Aorta (tissue), 5 donors: ENCODE measurements at places on chromosomes 12 and 14. TPM values are rescaled to one million over a fixed set of nuclear protein-coding genes. Genes with fewer than 3 reads are reported as not detected.

GRCh38 chr14:99125113-99125512 lies 146.9 kb downstream of the BCL11B start:
- DNase-seq, result peak; percentile 17

DNA sequence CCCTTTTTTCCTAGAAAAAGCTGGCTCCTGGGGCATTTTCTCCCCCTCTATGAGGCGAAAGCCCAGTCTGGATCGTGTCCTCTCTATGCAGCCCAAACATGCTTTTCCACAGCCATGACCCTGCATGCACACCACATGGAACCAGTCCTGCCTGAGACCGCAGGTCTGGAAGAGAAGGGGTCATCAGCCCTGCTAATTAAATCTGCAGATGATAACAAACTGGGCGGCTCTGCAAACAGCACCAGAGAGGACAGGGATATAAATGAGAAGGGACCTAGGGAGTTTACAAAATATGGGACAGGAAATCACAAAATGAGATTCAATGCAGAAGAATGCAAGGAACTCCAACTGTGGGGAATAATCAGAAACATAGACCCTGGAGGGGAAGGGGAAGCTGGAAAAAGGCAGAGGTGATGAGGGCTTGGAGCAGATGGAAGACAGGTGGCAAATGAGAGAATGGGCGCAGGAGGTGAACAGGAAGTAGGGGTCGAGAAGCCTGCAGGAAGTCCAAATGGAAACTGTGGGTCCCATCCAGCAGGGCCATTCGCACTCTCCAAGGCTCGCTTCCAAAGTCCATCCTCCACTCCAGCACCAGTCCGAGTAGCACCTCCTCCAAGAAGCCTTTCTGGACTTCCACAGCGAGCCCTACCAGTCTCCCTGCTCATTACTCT lies 76.3 kb downstream of the ANO2 start:
- no peak for DNase-seq

DNA sequence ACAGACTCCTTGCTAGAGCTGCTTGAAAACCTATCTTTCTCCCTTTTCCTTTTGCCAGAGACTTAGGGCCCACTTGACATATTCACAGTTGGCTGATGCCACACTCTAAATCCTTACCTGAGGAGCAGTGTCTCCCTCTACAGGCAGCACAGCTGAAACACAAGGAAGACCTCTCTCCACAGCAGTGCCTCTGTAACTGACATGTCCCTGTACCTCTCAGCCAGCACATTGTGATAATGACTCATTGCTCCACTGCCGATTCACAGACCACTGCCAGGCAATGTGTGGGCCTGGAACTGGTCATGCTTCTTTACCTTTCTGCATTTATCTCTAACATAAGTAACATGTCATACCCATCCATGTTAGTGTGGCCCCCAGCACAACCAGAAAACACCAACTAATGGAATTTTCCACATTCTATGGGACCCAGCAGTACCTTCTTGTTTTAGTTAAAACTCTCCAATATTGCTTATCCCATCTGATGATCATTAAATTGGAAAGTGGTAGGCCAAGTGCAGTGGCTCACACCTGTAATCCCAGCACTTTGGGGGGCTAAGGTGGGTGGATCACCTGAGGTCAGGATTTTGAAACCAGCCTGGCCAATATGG lies 56.5 kb downstream of the GTF2A1 start:
- peak; percentile 64 for DNase-seq

- DNase-seq, result peak; percentile 74
These were observed 26.3 kb downstream of the HIP1R start for GRCh38 chr12:122861587-122861970.

DNA sequence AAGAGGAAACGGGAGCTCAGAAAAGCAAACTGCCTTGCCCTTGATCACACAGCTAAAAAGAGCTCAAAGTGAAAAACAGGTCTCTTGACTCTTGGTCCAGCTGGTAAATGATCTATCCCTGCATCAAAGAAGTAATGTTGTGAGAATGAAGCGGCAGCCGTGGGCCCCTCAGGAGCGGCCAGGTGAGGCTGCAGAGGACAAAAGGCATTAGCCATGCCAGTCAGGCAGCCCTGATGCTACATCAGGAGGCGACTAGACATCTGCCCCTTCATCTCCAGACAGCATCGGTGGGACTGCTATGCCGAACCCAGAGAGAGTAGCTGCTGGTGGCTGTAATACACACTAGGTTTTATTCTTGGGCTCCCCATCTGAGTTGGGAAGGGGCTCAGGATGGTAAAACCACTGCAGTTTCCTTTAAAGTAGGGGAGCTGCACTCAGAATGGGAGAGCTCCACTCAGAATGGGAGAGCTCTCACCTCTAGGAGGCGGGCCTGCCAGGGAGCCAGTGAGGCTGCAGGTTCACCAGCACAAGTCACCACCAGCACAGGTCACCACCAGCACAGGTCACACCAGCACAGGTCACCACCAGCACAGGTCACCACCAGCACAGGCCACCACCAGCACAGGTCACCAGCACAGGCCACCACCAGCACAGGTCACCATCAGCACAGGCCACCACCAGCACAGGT lies 120.1 kb downstream of the TSPAN9 start:
- DNase-seq, result no peak

RPL6 gene
- total RNA-seq, result 802 TPM

DNA sequence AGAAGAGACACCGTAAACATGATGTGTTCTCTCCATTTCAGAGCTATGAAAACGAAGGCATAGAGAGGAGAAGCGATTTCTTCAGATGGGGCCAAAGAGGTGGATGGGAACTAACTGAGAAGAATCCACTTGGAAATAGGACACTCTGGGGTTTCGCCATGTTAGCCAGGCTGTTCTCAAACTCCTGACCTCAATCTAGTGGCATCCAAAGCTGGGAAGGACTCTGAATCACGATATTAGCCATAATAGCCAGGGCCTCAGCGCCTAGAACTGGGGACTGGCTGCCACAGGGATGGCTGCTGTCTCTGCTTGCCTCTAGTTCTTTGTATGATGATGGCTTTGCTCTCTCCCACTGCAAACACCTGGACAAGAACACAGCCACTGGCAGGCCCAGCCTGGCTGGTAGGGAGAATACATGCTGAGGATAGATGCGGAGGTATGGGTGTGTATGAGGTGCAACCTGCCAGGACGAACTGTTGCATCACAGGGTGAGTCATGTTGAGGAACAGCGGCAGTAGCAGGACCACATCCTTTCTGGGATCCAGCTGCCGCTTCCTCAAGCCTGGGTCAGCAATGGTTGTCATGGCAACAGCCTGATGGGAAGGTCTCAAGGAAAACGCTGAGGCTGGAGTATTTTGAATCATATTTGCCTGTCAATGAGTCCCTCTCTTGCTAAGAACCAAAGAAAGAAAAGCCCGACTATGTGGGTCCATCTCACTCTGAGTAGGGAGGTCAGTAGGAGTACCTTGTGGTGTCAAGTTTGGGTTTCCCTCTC lies 31.1 kb downstream of the CCDC177 start:
- no peak for DNase-seq

DNA sequence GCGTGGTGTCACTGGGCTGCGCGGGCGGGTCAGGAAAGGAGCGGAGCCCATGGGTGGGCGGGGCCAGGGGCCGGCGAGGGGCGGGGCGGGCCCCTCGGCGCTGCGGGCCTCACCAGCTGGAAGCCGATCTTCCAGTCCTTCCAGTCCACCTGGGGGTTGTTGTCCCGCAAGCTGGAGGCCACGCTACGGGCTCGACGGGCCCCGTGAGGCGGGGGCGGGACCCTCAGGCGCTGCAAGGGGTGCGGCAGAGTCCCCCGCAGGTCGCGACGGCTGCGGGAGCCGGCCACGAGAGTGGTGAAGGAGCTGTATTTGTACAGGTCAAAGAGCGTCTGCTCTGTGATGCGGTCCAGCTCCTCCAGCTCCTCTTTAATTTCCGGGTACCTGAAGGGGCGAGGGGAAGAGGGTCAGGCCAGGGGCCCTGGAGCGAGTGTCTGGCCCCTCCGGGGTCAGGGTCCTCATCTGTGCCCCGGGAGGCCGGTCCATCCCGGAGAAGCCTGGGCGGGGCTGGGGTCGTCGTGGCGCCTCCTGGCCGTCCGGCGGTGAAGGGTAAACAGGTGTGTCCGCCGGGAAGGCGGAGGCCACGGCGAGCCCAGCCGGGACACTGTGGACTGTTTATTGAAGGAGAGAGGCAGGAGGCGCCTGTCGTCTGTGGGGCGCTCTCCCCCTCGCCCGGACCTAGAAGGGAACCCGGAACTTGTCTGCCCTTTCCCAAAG lies 11.9 kb downstream of the SCNN1A start:
- peak; percentile 83 for DNase-seq

DNA sequence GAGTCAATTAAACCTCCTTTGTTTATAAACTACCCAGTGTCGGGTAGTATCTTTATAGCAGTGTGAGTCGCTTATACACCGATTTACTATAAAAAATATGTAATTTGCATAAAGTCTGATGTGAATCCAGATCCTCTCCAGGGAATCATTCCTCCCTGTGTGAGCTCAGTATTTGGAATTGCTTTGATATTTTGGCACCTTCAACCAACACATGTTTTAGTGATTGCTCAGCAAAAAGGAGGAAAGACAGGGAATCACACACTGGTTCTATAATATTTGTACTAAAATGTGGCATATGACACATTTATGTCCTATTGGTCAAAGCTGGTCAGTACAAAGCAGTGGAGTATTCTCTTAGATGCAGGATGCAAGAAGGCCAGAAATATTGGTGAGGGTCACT lies 703.9 kb upstream of the ATXN7L3B start:
- no peak for DNase-seq

- no peak for DNase-seq
These were observed 180.8 kb downstream of the ZFP36L1 start for GRCh38 chr14:68612049-68612448.

SAMD15 gene
- 0.71 TPM for total RNA-seq

LTB4R2 gene
- total RNA-seq, result 3.7 TPM

TDRD9 gene
- 1.7 TPM for total RNA-seq

DNA sequence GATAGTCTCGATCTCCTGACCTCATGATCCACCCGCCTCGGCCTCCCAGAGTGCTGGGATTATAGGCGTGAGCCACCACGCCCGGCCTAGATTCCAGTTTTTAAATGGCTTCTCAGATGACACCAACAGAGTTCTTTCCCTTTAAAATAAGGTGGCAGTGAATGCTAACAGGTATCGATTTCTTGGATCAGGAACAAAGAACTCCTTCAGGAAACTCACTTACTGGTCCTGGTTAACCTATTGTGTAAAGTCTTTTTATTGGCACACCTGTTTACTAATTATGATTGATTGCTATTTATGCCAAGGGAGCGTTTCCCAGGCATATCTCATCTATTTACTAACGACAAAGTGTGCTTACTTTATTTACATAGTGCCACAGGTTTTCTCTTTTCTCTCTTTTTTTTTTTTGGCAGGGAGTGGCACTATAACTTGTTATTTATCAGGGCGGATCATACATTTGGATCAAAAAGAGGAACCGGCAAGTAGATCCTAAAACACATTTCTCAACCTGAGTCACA lies 89.7 kb downstream of the GLT1D1 start:
- DNase-seq, result no peak

AMN gene
- total RNA-seq, result 0.48 TPM

- DNase-seq, result peak; percentile 77
These were observed 392.9 kb downstream of the NOVA1 start for GRCh38 chr14:26204728-26205479.

GRCh38 chr12:103423516-103423910 lies 72.3 kb downstream of the C12orf42 start:
- no peak for DNase-seq

GRCh38 chr12:94841177-94841576 lies 162.3 kb downstream of the NDUFA12 start:
- no peak for DNase-seq

GLI1 gene
- 15.5 TPM for total RNA-seq
